ENCODE measurements at places on chromosomes 7 and 10. TPM values are rescaled to one million over a fixed set of nuclear protein-coding genes. Genes with fewer than 3 reads are reported as not detected.

The ZP3 gene
- 1.1 TPM for total RNA-seq

The CNPY1 gene
- total RNA-seq = not detected

The SYCE1 gene
- 0.29 TPM for total RNA-seq

- peak; percentile 59 for DNase-seq
These were observed 9.2 kb downstream of the BNIP3 start for GRCh38 chr10:131972474-131973071.

- DNase-seq = no peak
These were observed 414.0 kb upstream of the ANKRD30A start for GRCh38 chr10:36711361-36711760.

DNA sequence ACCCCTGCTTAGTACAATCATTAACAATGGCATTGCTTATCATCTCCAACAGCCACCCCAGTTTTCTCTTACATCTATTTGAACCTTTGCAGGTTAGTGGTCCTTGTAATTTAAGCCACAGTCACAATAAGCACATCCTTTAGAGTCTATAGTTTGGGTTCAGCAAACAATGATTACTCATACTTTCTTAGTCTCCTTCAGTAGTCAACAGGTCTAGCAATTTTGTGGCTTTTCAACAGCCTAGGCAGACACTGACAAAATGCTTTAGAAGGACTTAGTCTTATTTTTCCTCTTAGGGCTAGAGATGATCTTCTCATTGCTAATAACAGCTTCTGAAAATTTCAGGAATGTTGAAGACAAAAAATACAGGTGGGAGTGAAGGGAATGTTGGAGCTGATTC is 32.3 kb upstream of the FAM204A start:
- no peak for DNase-seq

DNA sequence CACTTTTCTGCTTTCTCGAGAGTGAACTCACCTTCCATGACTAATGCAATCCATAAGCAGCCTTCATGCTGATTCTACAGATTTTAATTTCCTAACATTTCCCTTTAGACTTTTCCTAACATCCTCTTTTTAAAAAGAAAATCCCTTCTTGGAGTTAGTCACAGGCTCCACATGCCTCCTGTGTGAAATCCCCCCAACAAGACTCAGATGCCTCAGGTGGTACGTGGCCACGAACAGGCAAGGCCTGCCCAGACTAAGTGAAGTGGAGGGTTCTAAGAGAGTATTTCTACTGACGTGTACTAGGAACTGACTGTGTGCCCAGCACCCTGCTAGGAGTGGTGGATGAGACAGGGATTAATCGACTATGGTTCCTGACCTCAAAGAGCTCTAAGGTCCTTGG is 125.9 kb upstream of the HPS1 start:
- no peak for DNase-seq

- DNase-seq = no peak
These were observed 93.5 kb downstream of the DYNC1I1 start for GRCh38 chr7:95865716-95866371.

DNA sequence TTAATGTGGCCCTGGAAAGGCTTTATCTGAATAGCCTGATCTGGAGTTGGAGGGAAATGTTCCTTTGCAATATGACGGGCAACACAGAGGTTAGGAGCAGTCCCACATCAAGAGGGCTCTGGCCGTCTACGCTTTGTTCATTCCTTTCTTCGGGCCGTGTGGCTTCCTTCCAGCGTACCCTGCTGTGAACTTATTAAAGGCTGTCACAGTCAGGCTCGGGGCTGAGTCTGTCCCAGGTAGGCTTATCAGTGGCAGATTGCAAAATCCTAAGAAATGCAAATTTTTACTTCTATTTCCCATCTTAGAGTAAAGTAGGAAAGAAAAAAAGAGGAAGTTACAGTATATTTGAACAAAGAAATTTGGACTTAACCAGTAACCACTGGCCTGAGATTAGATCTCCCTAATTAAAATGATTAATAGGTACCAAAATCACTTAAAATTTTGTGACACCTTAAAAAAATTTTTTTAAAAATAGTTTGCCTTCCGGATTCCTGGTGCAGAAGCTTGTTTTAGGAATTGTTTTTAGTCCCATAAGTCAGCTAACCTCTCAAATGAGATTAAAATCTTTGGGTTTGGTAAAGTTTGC is 453.1 kb upstream of the MKI67 start:
- DNase-seq = no peak
